ENCODE measurements at places on chromosomes 5 and 9.

GRCh38 chr9:122033775-122034373 lies 59.2 kb downstream of the TTLL11 start:
- DNase-seq = no peak

- no peak for DNase-seq
These were observed 107.4 kb downstream of the TMEM174 start for GRCh38 chr5:73280386-73280785.

GRCh38 chr9:82553654-82554366 lies 509.1 kb downstream of the RASEF start:
- DNase-seq = no peak

DNA sequence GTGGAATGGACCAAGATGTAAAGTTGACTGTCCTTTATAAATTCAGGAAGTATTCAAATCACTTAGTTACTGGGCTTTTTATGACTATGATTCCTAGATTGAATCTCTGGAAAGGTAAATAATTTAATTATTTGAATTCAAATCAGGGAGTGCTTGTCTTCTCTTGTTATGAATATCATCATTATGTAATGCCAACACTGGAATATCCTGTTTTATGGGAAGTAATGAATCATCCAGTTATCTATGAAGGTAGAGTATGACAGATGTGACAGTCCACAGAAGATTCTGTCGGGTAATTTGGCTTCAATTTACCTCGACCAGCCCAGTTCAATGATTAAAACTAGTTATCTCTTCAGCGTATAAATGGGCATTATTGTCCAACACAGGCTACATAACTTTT lies 141.0 kb upstream of the NUDT12 start:
- DNase-seq = no peak

GRCh38 chr5:106423109-106423897 lies 1247.4 kb downstream of the EFNA5 start:
- no peak for DNase-seq

DNA sequence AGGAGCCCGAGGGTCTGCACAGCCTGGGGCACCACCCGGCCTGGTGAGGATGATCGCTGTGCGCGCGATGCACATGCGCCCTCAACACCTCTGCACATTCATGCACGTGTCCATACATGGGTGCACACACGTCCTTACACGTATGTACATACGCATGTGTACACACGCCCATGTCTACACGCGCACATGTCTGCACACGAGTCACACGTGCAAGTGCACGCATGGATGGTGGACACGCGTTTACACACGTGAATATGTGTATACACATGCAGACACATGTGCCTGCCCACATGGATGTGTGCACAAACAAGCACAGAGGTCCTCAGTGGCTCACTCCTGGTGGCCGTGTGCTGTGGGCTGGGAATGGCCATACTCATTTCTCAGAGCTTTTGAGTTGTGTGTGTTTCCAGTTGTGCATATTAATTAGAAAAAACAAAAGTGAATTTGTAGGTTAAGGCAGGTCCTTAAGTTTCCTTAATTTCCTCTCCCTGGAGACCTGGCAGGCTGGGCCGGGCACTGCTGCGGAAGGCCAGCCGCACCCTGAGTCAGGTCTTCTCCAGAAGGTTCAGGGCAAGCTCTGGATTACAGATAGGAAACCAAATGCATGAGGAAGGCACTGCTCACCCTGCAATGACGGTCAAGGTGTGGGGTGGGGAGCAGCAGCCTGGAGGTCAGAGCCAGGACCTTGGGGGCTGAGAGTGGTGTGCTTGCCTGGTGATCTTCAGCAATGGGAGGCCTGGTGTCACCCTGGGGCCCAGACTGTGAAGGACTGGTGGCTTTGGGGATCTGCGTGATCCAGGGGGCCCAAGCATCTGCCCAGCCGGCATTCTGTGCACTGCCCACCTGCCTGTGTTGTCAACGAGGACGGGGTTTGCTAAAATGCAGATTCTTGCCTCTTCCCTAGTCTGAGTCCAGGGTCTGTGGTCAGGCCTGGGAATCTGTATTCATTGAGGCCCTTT lies 1.3 kb upstream of the RNU6ATAC start:
- no peak for DNase-seq

GRCh38 chr9:128191406-128192046 lies at the start of gene CIZ1:
TSS of gene CIZ1 (minus strand) at chr9:128191572. CDS start at chr9:128190857, 715 bp downstream.
- no peak for DNase-seq

DNA sequence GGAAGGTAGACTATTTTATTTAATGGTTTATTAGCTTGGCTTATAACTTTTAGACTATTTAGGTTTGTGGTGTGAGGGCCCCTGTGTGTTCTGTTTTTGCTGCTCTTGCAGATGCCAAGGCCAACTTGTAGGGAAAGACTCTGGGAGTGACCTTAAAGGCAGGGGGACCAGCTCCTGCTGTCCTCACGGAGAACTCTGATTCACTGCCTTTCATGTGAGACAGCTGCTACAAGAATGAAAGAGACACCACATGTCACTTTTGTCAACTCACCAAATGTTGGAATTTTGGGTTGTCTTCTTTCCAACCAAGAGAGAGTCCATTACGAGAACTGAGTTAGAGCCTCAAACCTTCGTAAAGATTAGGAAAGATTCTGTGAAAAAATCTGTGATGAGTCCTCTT lies 258.3 kb upstream of the ADAMTSL1 start:
- DNase-seq = no peak

GRCh38 chr5:31581498-31582099 lies 49.5 kb downstream of the C5orf22 start:
- no peak for DNase-seq

GRCh38 chr5:168669668-168670378 lies 90.7 kb upstream of the PANK3 start:
- no peak for DNase-seq

GRCh38 chr9:91800473-91801030 lies 149.5 kb downstream of the ROR2 start:
- DNase-seq = no peak

DNA sequence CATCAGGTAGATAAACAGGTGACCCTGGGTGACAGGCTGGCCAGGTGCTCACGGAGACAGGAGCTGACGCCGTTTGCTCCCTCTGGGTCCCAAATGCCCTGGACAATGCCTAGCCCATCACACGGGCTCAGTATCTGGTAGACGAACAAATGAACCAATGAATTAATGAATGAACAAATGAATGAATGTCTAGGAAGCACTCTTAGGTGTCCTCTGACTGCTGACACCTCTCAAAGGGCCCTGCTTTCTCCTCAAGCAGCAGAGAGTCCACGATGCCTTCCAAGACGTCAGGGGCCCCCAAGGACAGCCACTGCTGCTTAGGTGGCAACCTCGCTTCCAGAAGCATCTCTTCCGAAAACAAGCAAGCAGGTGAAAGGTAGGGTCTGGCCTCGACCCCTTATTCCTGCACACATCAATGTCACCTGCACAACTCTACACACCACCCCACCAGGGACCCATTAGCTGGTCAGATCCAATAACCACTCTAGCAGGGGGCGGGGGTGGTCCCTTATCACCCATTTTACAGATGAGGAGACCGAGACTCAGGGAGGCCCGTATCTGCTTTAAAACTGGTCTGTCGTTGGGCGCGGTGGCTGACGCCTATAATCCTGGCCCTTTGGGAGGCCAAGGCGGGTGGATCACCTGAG lies 45.2 kb downstream of the VAV2 start:
- no peak for DNase-seq

- no peak for DNase-seq
These were observed 11.1 kb downstream of the GRIN1 start for GRCh38 chr9:137149942-137150616.

- DNase-seq = no peak
These were observed 240.2 kb downstream of the RFK start for GRCh38 chr9:76153902-76154629.

- DNase-seq = no peak
These were observed 241.2 kb upstream of the TNC start for GRCh38 chr9:115359017-115359780.

- no peak for DNase-seq
These were observed 292.1 kb upstream of the ELAVL2 start for GRCh38 chr9:24118190-24118589.

DNA sequence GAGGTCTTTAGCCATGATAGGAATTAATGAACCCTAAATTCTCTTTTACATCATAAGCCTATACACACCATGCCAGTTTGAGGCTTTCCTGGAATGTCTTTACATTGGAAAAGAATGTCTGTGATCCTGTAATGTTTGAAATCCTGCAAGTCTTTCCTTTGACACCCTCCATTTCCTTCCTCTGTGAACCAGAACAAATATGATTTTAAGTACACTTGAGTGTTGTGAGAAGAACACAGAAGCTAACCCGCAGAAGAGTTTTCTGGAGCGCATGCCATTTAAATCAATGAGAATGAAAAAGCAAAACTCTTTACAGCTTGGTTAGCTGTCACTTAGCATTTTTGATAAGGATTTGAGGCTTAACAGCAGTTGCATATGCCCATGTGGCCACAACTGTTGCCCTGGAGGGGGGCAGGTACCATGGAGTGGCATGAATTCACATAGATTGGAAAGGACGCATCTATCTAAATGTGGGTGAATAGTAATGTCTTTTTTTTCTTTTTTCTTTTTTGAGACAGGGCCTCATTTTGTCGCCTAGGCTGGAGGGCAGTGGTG lies 372.6 kb downstream of the KDM4C start:
- no peak for DNase-seq

- no peak for DNase-seq
These were observed at the start of gene SHISAL2B for GRCh38 chr5:64690417-64691151. TSS of gene SHISAL2B (plus strand) at chr5:64690503. CDS start at chr5:64690624, 121 bp downstream.

- no peak for DNase-seq
These were observed 313.6 kb upstream of the CD180 start for GRCh38 chr5:67510204-67510603.

DNA sequence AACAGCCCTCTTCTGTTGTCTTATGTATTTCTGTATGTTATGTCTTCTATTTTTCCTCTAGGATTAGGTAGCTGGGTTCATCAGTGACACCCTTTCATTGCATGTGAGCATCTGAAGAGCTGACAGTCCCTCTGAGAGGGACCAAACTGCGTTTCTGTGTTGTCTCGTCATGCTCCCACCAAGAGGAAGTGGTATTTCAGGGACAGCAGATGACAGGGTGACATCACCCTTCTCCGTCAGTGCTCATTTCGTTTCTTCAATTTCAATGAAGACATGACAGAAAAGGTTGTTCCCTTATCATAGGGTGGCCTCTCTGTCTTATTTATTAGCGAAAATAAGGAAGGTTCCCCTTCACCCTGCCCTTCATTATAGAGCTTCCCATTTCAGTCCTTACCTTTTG lies 225.9 kb upstream of the NR4A3 start:
- DNase-seq = no peak

GRCh38 chr5:173782671-173783101 lies 105.5 kb upstream of the CPEB4 start:
- DNase-seq = no peak

DNA sequence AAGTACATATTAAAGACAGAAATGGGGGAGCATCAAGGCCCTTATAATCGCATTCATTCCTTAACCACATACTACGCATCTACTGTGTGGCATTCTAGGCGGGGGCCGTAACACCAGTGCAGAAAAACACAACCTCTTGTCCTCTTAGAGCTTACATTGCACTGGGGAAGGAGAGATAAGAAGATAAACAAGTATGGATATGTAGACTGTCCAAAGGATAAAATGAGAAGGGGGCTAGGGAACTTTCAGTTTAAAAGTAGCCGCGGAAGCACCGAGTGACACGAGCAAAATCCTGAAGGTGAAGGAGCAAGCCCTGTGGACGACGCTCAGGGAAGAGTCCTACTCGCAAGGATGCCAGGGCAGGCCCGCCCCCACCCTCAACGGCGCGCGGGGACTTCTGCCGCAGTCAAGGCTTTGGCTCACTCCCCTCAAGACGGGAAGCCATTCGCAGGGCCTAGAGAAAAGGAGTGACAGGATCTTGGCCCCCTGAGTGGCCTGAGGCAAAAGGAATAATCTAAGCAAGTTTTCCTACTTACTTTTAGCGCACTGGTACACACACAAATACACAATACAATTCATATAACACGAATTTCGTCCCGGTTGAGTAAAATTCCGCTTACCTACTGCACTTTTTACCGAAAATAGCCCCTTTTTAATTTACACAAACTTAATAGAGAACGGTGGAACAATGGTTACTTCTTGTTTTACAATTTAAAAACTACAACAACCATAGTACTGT lies 1.3 kb upstream of the NIPBL start:
- no peak for DNase-seq

DNA sequence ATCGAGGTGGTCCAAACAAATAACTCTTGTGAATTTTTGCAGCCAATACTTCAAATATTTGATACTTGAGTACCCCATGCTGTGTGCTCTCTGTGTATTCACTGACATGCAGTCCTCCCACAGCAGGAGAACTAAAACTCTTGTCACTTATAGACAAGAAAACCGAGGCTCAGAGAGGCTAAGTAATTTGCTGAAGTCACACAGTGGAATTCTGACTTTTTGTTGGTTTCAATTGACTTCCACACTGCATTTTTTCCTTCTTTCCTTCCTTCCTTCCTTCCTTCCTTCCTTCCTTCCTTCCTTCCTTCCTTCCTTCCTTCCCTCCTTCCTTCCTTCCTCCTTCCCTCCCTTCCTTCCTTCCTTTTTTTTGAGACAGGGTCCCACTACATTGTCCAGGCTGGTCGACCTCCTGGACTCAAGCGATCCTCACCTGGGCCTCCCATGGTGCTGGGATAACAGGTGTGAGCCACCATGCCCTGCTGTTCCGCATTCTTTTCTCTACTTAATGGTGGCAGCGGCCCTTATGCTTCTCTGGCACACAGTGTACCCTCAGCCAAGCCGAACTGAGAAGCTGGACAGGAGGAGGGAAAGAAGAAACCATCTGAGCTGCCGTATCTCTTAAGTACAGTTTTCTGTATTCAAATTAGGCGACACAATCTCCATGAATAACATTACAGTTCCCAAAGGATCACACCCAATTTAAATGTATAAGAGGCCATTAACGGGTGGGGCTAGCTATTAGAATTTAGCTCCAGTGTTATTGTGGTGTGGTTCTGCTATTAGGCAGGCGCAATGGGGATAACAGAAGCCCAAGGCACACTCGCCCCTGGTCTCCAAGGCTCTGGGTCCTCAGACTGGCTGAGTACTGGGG lies 38.4 kb upstream of the GRHPR start:
- DNase-seq = no peak

GRCh38 chr5:75601996-75602395 lies 9.3 kb upstream of the ANKDD1B start:
- no peak for DNase-seq

GRCh38 chr5:77628840-77629508 lies 9.5 kb downstream of the OTP start:
- DNase-seq = no peak

- no peak for DNase-seq
These were observed 59.2 kb downstream of the YTHDC2 start for GRCh38 chr5:113572716-113573115.

DNA sequence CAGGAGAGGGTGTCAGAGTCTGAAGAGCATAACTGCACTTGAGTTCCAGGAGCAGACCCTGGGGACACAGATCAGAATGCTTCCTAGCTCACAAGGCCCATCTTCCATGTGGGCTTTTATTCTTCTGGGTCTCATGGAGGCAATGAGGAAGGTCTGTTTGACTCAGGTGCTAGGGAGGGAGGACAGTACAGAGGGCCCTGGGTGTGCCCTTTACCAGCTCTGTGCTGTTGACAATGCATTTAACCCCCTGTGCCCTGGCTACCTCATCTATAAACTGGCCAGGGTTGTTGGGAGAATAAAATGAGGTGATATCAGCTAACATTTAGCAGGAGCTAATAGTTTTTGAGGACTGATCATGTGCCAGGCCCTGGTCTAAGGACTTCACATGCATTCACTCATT lies 318.0 kb downstream of the DMAC1 start:
- no peak for DNase-seq

- no peak for DNase-seq
These were observed 44.0 kb downstream of the OTULIN start for GRCh38 chr5:14708551-14708950.

All from iPS DF 6.9 (cell line).